ENCODE measurements at places on chromosomes 11 and 22. TPM values are rescaled to one million over a fixed set of nuclear protein-coding genes. Genes with fewer than 3 reads are reported as not detected.

MISFA gene
- total RNA-seq = 9.5 TPM

SEPTIN3 gene
- 0.11 TPM for total RNA-seq

HBB gene
- total RNA-seq = 303 TPM

DSCAML1 gene
- total RNA-seq = 0.26 TPM

SUN2 gene
- total RNA-seq = 90.0 TPM

POTEH gene
- not detected for total RNA-seq

DNA sequence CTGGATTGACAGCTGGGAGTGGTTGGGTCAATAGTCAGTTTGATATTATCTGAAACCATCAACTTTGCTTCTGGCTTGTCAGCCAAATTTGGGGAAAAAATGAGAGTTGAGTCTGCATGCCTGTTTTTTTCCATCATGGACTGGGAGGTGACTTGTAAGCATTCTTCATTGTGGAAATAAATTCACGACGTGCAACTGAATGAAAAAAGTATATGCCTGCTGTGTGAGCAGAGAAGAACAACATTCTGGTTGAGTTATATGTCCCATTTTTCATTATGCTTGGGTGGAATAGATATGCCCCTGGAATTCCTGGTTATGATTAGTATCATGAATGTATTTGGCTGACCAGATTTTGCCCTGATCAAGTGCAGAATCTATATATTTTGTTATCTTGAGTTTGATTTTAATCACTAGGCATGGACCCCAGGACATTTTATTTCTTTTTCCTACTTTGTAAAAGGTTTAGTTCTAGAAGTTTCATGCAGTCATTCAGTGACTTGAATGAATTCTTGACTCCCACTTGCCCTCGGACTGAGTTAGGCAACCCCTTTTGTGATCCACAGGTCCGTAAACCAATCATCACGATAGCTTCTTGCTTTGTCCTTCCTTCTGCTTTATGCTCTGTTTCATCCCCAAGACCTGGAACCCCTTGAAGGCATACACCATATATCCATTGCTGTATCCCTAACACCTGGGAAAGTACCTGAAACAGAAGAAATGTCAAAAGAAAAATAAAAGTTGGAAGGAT lies 205.8 kb downstream of the NAV2 start:
- DNase-seq = no peak

- peak; percentile 55 for DNase-seq
Measured at GRCh38 chr11:78228467-78228866, 39.7 kb downstream of the USP35 start.

DNA sequence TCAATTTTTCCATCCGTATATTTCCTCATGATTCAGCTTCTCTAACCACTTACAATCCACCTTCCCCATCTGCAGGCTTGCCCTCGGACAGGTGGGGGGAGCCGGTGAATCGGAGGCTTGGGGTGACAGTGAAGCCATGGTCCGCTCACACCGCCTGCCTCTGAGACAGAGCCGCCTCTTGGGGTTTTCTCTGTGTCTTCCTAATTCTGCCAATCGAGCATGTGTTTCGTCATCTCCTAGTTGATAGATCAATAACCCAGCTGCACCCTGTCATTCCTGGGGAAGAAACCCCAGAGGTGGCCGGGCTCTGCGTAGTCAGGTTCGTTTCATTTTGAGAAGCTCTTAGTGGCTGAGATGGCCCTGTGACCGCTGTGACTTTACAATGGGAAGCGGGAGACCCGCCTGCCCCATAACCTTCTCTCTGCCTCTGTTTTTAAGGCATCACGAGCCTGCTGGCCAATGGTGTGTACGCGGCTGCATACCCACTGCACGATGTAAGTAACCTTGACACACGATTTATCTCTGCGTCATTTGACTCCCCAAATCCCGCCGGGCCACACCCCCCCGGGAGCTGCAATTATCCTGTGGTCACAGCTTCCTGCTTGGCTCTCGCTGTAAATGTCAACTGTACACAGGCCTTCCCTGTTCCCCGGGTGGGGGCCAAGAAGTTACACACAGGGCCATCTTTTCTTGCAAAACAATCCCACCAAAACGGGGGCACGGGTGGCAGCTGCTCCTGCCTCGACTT lies 33.3 kb downstream of the ANO1 start:
- peak; percentile 85 for DNase-seq

DNA sequence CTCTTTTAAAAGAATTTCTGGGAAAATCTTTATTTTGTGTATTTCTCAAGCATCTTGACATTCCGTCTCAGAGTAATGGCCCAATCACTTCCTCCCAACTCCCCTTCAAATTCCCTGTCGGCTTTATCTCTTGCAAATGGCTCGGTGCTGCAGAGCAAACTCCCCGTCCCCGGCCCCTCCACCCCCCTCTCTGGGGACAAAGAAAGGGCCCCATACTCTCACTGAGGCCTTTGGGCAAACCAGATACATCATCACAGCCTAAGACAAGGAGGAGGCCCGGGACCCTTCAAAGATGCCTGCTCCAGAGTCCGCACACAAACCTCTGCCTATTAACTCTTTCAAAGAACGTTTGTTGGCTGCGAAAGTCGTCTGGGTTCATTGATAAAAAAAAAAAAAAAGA lies 3.9 kb upstream of the SMIM38 start:
- no peak for DNase-seq

GRCh38 chr11:57103899-57104605 lies 77.7 kb upstream of the LRRC55 start:
- no peak for DNase-seq

DNA sequence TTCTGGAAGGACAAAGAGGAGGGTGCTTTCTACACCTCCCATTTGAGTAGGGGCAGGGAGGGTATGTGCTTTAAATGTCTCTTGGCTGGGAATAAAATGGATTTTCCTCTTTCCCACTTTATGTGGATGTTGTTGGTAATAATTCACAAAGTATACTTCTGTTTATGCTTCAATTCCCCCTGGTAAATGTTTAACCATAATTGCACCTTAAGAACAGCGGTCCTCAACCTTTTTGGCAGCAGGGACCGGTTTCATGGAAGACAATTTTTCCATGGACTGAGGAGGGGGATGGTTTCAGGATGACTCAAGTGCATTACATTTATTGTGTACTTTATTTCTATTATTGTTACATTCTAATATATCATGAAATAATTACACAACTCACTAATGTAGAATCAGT lies 4.0 kb upstream of the TP53AIP1 start:
- DNase-seq = no peak

GRCh38 chr11:115665958-115666357 lies 161.7 kb upstream of the CADM1 start:
- DNase-seq = no peak

GRCh38 chr11:45423036-45423435 lies 136.9 kb upstream of the SYT13 start:
- DNase-seq = no peak

DNA sequence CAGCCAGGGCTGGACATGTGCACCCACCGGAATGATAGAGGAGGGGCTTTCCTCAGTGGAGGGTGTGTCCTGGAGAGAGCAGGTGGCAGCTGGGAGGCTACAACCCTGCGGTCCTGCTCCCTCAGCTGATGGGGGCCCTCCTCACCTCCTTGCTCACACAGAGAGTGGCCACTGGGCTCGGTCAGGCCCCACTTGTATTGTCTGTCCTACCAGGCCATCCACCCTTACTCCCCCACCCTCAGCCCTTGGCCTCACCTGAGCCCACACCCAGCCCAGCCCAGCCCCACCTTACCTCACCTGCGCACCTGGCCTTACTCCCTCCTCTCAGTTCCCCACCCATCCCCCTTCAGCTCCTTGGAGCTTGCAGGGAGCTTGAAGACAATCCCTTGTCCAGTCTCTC lies 3.1 kb downstream of the TRPM5 start:
- no peak for DNase-seq

GRCh38 chr11:96185220-96185768 lies 157.7 kb downstream of the MAML2 start:
- no peak for DNase-seq

DNA sequence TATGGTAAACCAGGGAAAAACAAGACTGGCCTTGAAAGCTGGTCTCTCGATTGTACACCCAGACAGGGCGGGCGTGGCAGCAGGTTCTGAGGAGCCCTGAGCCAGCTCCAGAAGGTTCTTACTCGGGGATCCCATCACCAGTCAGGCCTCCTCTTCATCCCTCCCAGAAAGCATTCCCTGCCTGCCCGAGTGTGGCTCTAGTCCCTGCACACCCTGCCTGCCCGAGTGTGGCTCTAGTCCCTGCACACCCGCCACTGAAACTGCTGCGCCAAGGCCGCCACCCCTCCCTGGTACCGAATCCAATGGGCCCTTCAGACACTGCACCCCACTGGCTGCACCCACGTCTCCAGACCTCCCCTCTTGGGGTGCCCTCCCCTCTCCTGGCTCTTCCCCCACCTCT lies 30.1 kb downstream of the KIAA0930 start:
- no peak for DNase-seq

DNA sequence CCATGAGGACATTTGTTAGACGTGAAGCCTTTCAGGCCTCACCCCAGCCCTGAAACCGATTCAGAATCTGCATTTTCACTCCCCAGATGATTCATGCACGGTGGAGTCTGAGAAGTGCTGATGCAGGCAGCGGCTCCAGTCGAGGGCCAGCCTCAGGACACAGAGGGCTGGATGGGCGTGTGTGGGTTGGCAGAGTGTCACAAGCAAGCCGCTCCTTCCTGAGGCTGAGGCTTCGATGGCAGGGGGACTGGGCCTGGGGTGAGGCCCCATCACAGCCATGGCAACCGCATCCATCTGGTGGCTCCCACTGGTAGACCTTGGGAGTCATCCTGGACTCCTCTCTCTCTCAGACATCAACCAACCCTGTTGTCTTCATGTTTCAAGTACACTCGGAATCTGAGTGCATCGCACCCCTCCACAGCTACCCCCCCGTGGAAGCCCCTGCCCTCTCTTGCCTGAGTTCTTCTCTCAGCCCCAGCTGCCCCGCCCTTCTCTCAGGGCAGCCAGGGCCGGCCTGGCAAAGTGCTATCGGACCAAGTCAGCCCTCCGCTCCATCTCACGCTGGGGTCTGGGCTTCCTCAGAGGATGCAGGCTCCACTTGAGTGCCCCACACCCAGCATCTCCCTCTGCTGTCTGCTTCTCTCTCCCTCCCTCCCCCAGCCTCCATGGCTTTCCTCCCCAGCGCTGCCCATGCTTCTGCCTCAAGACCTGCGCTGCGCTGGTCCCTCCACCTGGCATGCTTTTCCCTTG lies 10.6 kb downstream of the KCNC1 start:
- DNase-seq = no peak

- DNase-seq = no peak
Measured at GRCh38 chr11:19368726-19369375, 128.1 kb upstream of the E2F8 start.

DNA sequence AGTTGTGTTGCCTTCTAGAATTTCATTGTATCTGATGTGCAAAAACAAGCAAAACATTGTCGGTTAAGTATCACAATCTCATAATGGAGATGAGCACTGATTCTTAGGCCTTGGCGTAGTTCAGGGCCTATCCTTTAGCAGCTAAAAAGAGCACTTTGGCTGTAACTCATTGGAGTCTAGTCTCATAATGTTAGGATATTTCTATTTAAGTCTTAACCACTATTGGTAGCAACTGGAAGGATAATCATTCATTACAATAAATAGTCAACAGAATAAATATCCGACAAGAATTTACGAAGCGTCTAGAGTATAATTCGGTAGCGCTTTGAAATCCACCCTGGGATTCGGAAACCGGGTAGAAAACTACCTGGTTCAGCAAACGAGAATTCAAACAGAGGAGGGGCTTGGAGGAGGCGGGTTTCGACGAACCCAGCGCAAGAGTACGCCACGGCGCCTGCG lies 461 bp upstream of the EED start:
- DNase-seq = peak; percentile 90

All from heart right ventricle (tissue), 16 donors.